ENCODE measurements at places on chromosomes 6 and 20.

DNA sequence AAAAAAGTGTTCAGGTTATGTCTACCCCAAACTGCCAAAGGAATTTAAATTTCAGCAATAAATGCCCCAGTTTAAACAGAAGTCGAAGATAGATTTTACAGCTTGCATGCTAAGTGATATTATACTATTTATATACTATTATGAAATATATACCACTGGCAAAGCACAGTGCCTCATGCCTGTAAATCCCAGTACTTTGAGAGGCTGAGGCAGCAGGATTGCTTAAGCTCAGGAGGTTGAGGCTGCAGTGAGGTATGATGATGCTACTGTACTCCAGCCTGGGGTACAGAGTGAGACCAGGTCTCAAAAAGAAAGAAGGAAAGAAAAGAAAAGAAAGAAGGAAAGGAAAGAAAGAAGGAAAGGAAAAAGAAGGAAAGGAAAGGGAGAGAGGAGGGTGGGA is 102.1 kb downstream of the MTFR2 start:
- DNase-seq, result no peak

- no peak for DNase-seq
Observed at GRCh38 chr20:36066777-36067176, 87.8 kb upstream of the EPB41L1 start.

DNA sequence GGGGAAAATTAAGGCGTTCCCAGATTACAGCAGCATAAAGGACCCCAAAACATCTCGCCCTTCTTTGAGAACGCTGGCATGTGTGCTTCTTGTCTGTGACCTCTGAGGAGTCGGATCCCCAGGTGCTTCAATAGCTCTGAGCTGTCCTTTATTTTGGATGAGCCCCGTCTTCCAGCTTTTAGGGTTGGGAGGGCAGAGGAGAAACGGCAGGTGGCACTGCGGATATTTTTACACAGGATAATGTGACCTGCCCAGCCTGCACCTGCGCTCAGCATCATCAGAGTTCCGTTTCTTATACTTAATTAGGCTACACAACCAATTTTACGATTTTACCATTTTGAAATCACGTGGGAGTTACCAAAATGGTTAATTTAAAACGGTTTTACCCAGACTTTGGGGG is 147.7 kb upstream of the RPS6KA2 start:
- no peak for DNase-seq

- DNase-seq, result no peak
Observed at GRCh38 chr6:151962246-151962846, 154.9 kb downstream of the ESR1 start.

- DNase-seq, result no peak
Observed at GRCh38 chr6:128508588-128509296, 11.7 kb downstream of the PTPRK start.

GRCh38 chr6:41028561-41029412 is 10.2 kb downstream of the UNC5CL start:
- DNase-seq, result no peak

- DNase-seq, result no peak
Observed at GRCh38 chr20:56715309-56715708, 86.2 kb downstream of the TFAP2C start.

DNA sequence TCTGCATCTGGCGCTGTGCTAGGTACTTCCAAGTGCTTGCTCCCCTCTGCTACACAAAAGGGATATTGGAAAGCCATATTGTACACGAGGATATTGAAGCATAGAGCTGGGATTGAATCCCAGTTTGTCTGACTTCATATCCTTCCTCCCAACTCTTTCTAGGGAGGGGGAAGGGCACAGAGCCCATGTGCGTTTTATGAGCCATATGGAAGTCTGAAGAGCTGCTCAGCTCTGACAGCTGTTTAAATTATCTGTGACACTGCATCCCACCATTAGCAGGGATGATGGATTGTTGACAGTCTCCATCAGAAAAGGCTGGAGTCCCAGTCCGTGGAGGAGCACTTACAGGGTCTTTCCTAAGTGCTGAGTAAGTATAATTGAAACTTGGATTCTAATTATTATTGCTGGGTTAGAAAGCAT is 18.4 kb downstream of the TIAM2 start:
- no peak for DNase-seq

DNA sequence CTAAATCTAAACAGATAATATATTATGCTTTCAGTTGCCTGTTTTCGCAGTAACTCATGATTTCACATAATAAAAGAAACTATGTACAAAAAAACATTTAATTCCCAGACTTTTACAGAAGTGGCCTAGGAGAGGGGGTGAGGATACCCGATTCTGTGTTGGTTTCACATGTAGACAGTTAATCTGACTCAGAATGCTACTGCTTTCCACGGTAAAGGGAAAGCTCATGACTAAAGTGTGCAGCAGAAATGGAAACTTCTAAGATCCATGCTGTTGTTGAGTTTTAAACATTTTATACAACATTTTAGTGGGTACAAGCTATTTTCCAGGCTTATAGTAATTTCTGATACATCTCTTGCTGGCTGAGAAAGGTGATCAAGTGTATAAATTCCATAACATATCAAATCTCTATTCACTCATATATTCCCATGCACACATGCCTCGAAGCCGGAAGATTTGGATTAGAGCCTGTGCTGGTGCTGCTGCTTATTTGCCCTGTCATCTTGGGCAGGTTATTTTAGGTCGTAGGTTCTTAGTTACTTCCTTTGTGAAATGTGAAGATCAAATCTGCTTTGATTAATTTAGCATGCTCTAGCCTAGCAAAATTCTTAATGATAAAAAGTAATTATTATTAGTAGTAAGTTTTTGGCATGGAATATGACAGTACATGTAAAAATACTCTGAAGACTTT is 896.7 kb upstream of the MAP3K7 start:
- no peak for DNase-seq

GRCh38 chr6:7108964-7109836 is 1.4 kb downstream of the RREB1 start:
- peak; percentile 29 for DNase-seq

DNA sequence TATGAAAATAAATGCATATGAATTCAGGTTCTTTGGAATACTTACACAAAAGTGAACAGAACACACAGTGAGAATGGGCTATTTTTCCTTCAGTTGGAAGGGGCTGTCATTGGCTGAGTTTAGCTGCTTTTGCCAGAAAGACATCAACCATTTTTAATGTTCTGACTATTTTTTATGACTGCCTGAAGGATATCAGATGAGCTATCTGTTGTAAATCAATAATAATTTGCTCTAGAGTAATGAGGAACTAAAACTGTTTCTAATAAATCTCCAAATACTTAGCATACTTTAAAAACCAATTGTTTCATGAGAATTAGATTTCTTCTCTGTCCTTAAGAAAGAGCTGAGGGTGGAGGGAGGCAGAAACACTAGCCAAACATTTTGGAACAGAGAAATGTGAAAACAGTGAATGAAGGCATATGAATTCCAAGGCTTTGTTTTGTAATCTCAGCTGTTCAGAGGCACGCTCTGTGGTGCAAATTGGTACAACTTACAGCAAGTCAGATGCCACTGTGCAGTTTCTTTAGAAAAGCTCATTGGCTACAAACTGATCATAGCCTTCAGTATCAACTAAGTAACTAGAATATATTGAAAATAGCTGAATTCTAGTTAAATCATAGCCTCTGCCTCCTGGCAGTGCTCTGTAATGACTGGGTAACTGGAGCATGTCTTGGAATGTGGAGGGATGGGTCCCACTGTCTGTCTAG is 228.9 kb upstream of the JAG1 start:
- DNase-seq, result no peak

- no peak for DNase-seq
Observed at GRCh38 chr6:37626915-37627314, 70.8 kb downstream of the MDGA1 start.

DNA sequence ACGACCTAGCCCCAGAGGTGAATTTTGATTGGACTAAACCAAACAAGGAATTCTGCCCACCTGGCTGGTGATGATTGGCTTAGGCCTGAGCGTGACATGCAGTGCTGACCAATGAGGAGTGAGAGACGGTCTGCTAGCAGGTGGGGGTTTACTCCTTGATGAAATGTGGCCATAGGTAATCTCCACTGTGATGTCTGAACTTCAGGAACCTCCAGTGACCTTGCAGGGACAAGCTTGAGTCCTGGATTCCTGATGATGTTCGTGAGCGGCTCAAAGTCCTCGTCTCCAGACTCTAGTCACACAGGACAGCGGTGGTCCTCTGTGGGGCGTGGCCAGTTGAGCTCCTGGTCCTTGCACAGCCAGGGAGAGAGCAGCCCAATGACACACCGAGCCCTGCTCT is 8.4 kb downstream of the VSX1 start:
- DNase-seq, result no peak

GRCh38 chr20:30811885-30812671 is 445.4 kb upstream of the DEFB115 start:
- no peak for DNase-seq

DNA sequence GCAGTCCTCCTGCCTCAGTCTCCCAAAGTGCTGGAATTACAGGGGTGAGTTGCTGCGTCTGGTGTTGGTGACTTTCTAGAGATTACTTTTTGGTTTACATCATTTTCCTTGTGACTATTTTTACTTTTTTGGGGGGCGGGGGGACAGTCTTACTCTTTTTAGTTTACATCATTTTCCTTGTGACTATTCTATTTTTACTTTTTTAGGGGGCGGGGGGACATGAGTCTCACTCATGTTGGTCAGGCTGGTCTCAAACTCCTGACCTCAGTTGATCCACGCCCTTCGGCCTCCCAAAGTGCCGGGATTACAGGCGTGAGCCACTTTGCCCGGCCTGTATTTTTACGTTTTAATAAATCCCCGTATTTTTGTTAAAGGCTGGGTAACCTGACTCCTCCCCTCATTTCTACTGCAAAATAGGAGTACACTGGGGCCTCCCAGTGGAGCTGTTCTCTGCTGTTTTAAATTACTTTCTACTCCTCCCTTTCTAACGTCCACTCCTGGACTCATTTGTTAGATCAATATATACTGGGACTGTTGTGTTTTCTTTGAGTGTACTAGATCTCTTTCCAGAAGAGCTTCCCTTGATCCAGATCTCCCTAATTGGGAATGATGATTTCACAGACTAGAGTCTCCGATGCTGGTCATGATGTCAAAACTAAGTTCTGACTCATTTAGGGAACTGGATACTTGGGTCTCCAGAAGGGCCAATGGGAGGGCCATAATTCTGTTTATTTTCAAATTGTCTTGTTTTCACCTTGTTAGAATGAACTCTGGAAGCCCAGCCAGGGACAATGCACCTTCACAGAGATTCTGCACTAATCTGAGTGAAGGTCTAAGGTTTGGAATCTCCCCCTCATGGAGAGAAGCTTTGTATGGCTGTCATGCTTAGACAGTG is 9.2 kb downstream of the HSPA1B start:
- no peak for DNase-seq

DNA sequence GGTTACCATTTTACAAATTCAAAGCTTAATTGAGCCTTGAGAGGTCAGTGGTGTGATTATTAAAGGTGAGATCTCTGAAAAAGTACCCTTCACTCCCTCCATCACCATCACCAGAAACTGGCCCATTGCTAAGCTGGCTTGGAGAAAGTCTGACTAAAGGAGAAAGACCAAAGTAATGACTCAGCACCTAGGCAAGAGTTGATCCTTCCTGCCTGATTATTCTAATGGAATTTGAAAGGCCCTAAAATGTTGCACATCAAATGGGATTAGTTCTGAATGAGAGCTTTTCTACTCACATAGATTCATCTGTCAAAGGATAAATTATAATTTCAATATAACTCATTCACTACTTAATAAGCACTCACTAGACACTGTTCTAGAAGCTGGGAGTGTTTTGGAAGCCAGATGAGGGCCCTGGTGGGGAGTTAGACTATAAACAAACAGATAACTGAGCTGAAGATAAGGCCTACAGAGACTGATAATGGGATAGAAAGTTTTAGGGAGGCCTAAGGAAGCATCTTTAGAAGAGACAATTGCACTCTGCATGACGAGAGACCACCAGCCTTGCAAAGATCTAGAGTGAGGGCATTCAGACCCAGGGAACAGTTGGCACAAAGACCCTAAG is 366.7 kb downstream of the SYNE1 start:
- no peak for DNase-seq

DNA sequence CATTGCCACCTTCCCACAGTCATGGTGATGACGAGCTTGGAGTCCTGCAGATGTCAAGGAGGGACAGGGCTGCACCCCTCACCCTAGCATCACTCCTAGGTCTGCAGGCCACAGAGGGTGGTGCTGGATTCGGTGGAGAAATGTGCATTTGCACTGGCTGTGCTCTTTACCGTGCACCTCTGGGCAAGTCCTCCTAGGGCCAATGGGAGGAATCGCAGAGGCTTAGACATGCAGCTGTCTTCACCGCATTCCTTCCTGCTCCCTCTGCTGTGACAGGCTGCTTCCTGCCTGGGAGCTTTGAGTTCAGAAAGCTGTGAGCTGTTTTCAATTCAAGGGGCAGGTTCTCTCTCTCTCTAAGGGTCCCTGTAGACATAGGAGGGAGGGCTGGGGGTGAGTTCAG is 85.1 kb downstream of the EDN3 start:
- no peak for DNase-seq

DNA sequence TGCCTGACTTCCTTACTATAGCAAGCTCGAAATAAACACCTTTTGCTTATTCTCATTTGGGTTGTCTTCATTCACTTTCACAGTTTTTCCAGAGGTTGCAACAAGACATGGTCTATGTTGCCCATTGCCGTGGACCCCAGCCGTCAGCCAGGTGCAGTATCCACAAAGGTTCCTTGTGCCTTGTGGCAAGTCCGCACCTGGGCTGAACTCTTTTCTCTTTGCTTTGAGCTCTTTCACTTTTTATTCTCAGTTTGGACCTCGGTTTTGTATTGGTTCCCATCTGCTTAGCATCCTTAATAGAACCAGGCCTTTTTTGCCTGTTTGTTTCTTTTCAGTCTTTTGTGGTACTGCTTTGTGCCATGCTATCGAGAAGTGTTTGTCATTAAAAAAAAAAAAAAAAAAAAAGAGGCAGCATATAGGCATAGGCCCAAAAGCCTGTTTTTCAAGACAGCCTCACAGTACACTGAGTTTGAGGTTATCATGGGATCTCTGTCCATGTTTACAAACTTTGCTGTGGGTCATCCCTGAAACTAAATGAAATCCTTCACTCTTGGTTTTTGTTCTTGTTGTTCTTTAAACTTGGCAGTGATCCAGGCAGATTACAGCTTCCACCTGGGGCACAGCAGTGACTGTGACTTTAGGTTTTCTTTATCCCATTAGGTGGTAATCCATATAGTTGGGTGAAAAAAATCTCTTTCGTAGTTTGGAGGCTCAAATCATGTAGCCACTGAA is 33.3 kb downstream of the GSTA3 start:
- no peak for DNase-seq

- DNase-seq, result no peak
Observed at GRCh38 chr20:8783734-8784133, 285.2 kb upstream of the PLCB4 start.

DNA sequence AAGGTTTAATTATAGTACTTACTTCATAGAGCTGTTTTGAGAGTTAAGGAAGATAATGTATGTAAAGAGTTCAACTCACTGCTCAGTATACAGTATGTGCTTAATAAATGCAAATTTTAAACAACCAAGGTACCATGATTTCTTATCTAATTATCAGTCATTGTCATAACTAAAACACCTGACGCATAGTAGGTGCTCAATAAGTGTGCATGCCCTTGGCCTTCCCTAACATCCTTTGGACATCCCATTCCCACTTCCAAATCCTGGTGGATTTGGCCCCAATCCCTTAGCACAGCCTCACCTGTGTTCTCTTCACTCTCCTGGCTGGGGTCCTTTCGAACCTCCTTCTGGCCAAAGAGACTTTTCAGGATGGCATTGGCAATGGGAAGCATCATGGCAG is 41.1 kb downstream of the SLC13A3 start:
- no peak for DNase-seq

Data from CD4-positive, alpha-beta T cell treated with Interleukin-4 for 4 hours (primary cell).